Esophagus mucosa (tissue), 1 donor: ENCODE measurements at places on chromosomes 1 and 21. TPM values are rescaled to one million over a fixed set of nuclear protein-coding genes. Genes with fewer than 3 reads are reported as not detected.

- ATAC-seq = no peak
Measured at GRCh38 chr1:43910343-43910742, 23.3 kb upstream of the ARTN start.

- no peak for ATAC-seq
Measured at GRCh38 chr1:178483251-178483957, 13.4 kb downstream of the CLEC20A start.

DNA sequence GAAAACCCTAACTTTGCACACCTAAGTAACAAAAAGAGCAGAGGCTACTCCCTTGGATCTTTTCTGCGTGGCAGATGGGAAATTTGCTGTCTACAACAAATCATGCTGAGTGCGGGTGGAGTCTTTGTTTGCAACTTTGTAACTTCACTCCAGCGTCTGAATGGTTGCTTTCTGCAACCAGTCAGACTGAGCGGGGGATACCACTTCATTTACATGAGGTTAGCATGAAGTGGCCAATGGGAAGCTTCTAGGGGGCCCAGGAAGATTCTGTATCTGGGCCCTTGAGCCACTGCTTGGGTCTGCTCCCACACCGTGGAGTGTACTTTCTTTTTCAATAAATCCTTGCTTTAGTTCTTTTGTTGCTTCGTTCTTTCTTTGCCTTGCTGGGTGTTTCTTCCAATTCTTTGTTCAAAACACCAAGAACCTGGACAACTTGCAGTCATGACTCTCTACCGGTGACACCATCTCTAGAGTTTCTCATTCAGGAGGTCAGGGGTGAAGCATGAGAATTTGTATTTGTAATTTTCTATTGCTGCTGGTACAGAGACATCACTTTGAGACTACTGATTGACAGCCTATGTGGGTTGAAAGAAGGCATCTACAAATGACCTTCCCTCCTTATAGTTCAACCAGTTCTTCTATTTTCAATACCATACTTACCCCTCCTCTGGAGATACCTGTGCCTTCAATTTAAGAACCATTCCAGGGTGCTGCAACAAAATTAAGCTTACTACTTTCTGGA, 55.8 kb upstream of the RC3H1 start:
- no peak for ATAC-seq

DNA sequence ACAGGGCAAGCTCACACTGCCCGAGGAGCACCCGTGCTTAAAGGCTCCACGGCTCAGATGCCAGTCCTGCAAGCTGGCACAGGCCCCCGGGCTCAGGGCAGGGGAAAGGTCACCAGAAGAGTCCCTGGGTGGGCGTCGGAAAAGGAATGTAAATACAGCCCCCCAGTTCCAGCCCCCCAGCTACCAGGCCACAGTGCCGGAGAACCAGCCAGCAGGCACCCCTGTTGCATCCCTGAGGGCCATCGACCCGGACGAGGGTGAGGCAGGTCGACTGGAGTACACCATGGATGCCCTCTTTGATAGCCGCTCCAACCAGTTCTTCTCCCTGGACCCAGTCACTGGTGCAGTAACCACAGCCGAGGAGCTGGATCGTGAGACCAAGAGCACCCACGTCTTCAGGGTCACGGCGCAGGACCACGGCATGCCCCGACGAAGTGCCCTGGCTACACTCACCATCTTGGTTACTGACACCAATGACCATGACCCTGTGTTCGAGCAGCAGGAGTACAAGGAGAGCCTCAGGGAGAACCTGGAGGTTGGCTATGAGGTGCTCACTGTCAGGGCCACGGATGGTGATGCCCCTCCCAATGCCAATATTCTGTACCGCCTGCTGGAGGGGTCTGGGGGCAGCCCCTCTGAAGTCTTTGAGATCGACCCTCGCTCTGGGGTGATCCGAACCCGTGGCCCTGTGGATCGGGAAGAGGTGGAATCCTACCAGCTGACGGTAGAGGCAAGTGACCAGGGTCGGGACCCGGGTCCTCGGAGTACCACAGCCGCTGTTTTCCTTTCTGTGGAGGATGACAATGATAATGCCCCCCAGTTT, 1.3 kb downstream of the CELSR2 start:
- no peak for ATAC-seq

- no peak for ATAC-seq
Measured at GRCh38 chr1:66500301-66500700, 33.7 kb upstream of the SGIP1 start.

- ATAC-seq = no peak
Measured at GRCh38 chr1:227415115-227415790, 97.0 kb upstream of the CDC42BPA start.

DNA sequence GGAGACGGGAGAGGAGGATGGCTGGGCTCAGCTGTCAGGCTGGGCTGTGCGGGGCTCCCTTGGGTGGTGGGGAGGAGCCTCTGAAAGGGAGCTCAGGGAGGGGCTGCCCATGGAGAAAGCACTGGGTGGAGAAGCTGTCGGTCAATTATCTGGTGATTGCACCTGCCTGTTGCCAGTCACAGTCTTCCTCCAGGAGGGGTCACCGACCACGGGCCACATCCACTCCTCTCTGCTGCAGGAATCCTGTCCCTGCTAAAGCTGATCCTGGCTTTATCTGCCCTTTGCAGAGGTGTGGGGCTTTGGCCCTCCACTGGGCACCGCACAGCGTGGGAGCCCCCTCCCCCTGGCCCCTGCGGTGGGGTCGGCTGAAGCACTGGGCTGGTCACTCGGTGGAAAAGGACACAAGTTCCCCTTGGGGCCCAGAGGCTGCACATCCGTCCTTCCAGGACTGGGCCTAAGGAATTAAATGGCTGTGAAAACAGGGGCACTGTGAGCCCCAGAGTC, 21.8 kb upstream of the COL18A1 start:
- no peak for ATAC-seq

DNA sequence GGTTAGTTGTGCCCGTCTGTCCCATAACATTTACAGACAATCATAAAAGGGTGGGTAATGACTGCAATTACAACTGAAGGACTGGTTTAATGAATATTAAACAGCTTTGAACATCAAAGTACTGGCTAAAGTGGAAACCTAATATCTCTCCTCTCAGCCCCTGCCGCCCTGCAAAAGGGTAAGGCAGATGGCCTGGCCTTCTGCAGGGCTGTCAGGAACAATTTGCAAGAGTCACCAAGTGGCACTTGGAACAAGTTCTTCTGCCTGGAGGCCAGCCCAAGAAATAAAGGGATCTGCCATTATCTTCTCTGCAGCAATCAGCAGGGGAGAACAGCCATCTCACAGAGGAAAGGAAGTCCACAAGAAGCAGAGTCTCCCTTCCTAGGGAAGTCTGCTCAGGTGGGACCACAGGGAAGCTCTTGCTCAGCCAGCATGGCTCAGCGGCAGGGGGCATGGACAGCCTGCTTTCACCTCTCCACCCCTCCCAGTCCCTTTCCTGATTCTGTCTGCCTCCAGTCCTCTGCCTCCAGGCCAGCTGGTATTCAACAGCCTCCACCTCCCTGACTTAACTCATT, 96.1 kb downstream of the TRABD2B start:
- no peak for ATAC-seq

GRCh38 chr1:234213658-234214128, 159.6 kb upstream of the COA6 start:
- ATAC-seq = no peak

PFKFB2 gene
- total RNA-seq = 20.3 TPM

CACYBP gene
- total RNA-seq = 52.6 TPM
